Fibroblast of gingiva (primary cell): ENCODE measurements at places on chromosomes 12 and 14.
A peak's percentile ranks its signal among the peaks of the same experiment; 100 is the strongest.

- no peak for DNase-seq
These were observed 11.3 kb upstream of the TMBIM6 start for GRCh38 chr12:49730050-49730449.

DNA sequence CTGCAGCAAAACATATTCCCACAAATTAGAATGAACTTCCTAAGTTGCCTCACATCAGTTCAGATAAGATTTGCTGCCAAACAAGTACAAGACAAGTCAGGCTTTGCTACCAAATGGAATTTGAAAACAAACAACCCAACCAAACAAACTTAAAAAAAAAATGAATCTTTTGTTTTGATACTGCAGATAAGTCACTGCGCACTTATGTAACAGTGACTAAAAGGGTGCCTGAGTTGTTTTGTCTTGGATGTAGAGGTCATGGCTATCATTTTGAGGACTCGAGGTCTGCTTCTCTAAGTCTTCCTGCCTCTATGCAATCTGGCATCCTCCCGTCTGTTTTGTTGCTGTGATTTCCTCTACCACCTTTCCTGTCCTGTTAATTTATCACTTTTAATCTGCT, 11.1 kb upstream of the EPS8 start:
- DNase-seq: no peak

DNA sequence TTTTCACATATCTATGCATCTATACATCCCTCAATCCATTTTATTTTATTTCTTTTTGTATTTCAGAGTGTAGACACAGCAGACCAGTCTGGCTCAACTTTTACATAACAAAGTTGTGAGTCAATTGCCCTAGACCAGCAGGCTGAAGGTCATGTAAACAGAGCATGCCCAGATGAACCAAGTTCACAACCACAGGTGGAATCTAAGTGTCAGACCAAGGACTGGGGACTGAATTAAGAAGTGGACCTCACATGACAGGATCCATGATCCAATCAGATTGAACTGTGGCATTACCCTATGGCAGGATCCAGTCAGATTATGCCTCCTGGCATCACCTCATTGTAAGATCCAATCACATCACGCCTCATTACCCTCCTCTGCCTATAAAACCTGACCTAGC, 455.8 kb downstream of the SOX5 start:
- DNase-seq: no peak

GRCh38 chr12:34286934-34287333, 264.6 kb downstream of the ALG10 start:
- no peak for DNase-seq

DNA sequence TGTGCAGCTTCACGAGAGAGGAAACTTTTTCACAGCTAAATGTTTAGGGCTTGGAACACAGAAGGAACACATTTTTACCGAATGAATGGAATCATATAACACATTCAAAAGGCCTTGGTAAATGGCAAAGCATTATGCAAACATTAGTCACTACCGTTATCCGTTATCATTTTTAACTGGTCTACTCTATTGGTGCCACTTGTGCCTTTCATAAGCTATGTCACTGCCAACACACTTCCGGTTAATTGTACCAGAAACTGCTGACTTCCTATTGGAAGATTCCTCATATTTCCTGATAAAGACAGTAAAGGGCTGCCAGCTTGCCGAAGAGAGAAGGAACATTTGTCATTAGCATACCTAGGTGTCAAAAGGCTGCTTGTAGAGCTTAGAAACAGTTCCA, 169.2 kb downstream of the APAF1 start:
- peak; percentile 1 for DNase-seq

- no peak for DNase-seq
These were observed 874.4 kb downstream of the SLC6A15 start for GRCh38 chr12:84038242-84038641.

DNA sequence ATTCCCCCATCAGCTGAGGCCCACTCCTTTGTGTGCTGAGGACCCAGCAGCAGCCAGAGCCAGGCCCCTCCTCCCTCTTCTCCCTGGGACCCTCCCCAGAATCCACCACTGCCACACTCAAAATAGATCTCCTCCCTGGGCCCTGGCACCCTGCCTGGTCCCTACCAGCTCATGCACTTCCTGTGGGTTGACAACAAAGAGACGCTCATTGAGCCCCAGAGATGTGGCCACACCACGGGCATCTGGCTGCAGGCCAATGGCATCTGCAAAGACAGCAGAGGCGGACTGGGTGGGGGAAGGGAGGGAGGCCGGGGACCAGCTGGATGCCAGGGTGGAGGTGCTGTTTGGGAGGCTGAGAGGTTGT, 16.0 kb upstream of the ENDOU start:
- no peak for DNase-seq

DNA sequence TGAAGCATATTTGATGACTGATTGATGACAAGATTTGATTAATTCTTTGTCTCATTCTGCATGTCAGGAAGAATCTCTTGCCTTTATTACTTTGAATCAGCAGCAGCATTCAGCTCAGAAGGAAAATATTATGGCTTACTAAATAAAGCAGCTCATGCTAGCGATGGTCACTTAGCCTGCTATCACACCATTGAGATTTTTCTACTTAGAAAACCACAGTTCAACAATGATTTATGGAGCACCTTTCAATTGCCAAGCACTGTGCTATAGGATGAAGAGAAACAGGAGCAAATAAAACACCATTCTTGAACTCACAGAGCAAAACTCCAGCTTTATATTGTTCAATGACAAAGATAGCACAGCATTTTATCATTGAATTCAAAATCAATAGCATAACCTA, 197.7 kb downstream of the CPNE8 start:
- no peak for DNase-seq

GRCh38 chr14:104968541-104969401, 9.4 kb downstream of the AHNAK2 start:
- DNase-seq: peak; percentile 34

DNA sequence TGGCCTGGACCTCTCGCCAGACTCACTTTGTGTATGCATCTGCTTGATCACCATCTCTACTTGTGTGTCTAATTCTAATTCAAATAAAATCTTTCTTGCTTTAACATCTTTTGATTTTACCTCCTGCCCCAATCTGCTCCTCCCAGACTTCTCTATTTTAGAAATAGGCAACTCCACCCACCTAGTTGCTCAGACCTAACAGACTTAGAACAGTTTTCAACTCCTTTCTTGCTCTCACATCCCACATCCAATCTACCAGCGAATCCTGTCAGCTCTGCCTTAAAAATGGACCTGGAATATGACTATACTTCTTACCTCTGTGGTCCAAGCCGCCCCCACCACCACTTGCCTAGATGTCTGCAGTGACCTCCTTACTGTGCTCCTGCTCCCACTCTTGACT, 18.7 kb downstream of the NRXN3 start:
- DNase-seq: no peak

DNA sequence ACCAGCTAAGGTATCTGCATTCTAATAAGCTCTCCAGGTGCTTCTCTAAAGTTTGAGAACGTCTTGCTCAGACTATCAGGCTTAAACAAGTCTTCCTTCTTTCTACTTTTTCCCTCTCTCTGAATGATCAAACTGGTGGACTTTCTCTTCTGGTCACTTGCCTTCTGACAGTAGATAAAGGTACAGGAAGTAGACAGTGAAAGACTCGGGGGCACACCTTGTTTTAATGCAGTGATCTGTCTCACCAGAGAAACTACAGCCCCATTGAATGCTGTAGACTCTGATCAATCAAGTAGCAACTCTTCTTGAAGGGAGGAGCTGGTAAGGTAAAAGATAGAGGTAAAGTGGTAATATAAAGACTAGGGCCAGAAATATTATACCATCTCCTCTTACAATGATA, 48.1 kb upstream of the ATXN7L3B start:
- no peak for DNase-seq

DNA sequence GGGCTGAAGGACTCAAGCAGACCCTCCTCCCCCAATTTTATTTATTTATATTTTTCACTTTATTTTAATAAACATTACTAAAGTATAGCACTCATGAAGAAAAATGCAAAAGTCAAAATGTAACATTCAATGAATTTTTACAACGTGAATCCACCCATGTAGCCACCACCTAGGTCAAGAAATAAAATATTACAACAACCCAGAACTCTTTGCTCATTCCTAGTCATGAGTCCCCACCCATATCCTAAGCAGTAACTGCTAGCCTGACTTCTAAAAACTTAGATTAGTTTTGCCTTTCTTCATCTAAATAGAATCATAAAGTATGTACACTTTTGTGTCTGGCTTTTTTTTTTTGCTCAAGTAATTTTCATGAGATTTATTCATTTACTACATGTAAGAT, 86.9 kb upstream of the CRY1 start:
- DNase-seq: no peak

DNA sequence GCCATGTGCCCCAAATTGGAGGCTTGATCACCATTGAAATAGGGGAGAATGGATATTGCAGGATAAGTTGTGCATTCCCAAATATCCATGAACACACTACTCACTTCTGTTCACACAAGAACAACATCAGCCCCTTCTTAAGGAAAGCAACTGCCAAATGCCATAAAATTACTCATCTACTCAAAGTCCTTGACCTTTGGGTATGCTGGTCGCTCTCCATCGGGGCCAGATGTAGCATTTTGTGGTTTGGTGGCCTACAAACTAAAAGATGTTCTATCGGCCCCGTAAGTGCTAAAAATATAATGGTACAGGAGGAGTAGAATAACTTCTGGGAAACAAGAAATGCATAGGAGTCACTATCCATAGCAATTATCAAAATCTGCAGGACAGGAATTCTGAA, 362.6 kb downstream of the AEBP2 start:
- DNase-seq: no peak

DNA sequence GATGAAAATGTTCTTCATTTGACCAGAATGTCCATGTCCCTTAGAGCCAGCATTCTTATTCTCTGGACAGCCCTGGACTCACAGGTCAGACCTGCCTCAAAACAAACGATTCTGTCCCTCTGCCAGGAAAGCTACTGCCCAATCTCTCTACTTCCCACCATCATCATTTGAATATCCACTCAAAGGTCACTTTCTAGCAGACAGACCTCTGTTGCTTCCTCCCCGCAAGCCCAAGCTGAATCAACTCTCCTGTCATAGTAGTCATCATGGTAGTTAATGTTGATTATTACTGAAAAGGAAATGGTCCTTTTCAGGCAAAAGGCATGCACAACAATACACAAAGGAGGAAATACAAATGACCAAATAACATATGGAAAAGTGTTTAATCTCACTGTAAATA, 39.6 kb upstream of the CPM start:
- no peak for DNase-seq

DNA sequence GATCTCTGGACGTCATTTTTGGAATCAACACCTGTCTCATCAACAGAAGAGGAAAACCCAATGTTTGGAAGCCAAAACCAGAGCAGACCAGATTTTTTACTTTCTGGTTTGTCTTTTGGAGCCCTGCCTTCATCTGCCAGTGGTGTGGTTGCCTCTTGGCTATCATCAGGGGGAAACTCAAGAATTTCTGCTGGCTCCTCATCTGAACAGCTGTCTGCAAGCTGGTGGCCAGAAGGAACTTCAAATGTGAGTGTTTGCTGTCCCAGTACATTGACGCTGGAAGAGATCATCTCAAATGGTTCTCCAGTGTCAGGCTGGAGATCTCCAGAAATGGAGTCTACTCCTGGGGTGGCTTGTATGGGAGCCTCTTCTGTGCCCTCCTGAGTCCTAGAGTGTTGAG, 13.8 kb downstream of the PLD4 start:
- no peak for DNase-seq

DNA sequence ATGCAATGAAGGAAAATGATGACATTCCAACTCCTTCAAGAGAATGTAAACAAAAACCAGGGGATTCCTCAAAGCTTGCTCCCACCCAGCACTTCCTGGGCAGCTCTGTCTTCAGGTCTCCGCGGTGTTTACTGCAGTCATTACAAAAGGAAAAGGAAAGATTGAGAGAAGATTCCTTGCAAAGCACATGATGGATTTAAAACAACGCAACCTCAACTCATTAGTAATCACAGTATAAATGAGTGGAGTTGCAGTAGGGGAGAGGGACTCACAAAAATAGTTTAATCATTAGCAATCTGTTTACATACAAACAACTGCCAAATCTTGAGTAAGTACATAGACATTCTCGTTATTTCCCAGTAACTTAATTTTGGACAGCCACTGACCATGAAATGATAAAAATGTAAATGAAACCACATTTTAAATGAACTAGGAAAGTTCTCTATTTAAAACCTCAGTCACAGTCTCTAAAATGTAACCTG, 49.7 kb upstream of the OVCH1 start:
- DNase-seq: peak; percentile 94

GRCh38 chr14:24388474-24389179, 10.2 kb upstream of the NYNRIN start:
- no peak for DNase-seq

- DNase-seq: no peak
These were observed 2.2 kb upstream of the RPAP3 start for GRCh38 chr12:47707905-47708543.

DNA sequence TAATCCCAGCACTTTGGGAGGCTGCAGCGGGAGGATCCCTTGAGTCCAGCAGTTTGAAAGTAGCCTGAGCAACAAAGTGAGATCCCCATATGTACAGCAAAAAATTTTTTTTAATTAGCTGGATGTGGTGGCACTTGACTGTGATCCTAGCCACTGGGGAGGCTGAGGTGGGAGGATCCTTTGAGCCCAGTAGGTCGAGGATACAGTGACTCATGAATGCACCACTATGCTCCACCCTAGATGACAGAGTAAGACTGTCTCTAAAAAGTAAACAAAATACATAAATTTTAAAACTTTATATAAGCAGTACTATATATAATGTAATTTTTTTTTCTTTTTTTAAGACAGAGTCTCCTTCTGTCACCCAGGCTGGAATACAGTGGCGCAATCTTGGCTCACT, 115.4 kb downstream of the ESR2 start:
- DNase-seq: no peak

DNA sequence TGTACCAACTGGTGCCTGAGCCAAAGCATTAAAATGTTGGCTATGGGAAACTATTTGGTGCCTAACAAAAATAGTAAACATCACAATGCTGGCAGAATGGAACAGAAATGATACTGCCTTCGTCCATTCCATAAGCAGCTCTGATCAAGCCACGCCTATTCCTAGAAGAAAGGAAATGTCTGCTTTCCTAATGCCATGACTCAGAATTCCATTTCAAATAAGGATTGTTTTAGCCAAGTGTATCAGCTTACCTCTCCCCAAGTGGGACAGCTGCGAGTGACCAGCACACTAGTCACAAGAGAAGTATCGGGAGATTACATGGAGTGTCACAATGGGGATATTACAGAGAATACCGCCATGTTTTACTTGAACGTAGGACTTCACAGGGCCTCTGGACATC, 38.7 kb downstream of the GLT8D2 start:
- DNase-seq: peak; percentile 96

GRCh38 chr14:39417014-39417413, 15.2 kb downstream of the FBXO33 start:
- peak; percentile 48 for DNase-seq

GRCh38 chr14:50656776-50657175, 11.3 kb downstream of the SAV1 start:
- no peak for DNase-seq
